Tongue (tissue), 3 donors: ENCODE measurements at places on chromosomes 2 and 18. TPM values are rescaled to one million over a fixed set of nuclear protein-coding genes. Genes with fewer than 3 reads are reported as not detected.

DNA sequence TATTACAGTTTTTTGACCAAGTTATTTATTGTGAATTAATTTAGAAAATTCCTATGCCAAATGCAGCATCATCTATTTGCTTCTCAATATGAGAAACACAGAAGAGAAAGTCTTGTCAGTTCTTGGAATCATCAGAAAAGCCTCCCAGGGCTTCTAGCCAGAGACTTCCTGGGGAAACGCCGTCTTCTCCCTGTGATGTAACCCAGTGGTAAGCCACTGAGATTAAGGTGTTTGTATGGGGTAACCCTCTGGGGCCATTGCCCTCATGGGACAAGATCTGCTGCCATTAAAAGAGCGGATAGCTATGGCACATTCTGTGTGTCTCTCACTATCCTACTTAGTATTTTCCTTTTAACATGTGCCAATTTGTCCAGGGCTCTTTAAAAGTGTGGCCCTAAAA lies 28.0 kb downstream of the ANKRD29 start:
- DNase-seq = no peak

- no peak for DNase-seq
These were observed 45.4 kb upstream of the ANKRD62 start for GRCh38 chr18:12048010-12048826.

GRCh38 chr2:66888791-66889631 lies 454.1 kb downstream of the MEIS1 start:
- DNase-seq = peak; percentile 87

GRCh38 chr18:6857300-6857699 lies 127.8 kb downstream of the ARHGAP28 start:
- DNase-seq = no peak

DNA sequence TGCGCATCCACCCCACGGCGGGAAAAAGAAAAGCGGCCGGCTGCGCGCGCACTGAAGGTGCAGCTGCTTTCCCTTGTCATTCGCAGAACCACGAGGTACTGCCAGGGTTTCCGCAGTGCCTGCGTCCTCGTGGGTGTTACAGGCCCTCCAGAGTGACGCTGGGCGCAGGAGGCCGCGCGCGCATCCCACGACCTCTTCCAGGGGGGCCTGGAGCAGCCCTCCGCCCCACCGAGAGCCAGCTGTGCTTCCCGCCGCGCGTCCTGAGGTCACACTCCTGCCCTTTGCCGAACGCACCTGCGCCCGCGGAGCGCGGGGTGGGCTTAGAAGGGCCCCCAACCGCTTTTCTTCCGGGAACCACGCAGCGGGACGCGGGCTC lies 378 bp upstream of the IAH1 start:
- peak; percentile 69 for DNase-seq

DNA sequence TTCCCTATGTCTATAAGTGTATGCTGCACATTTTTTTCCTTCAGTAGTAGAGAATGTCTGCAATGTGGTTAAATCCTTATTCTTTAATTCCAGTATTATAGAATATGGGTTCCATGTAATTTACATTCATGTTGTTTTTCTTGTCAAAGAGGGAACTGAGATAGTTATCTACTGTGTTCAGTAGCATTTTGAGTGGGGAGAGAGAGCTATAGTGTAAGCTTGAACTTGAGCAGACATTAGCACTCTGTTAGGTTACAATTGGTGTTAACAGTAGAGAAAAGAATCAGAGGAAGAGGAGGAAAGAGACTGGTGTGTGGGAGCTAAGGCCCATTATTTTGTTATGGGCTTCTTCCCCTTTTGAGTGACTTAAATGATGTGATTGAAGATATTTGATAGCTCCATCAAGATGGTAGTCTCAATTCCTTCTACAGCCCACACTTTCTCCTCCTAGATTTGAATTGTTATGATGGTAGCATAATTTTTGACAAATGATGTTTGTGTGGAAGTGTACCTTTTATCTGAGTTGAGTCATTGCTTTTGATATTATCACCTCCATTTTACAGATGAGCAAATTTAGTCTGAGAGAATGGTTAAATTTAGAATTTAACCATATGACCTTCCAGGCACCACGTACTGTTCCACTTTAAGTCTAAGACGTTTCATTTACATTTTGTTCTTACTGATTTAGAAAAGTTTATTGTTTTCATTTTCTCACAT lies 71.3 kb downstream of the FMNL2 start:
- DNase-seq = no peak

- peak; percentile 76 for DNase-seq
These were observed 187.0 kb upstream of the COL3A1 start for GRCh38 chr2:188787021-188787657.

DNA sequence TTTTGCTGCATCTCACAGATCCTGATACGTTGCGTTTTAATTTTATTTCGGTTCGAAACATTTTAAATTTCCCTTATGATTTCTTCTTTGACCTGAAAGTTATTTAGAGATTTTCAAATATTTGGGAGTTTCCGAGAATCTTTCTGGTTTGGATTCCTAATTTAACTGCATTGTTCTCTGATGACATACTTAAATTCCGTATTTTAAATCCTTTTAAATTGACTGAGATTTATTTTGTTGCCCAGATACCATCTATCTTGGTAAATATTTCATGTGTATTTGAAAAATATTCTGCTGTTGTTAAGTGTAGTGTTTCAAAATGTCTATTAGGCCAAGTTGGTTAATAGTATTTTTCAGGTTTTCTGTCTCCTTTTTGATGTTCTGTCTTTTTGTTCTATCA lies 37.7 kb downstream of the MROH2A start:
- no peak for DNase-seq

- peak; percentile 21 for DNase-seq
These were observed 38.3 kb downstream of the PAPOLG start for GRCh38 chr2:60794271-60794863.

- no peak for DNase-seq
These were observed 523.9 kb downstream of the BCL11A start for GRCh38 chr2:60029566-60029883.

DNA sequence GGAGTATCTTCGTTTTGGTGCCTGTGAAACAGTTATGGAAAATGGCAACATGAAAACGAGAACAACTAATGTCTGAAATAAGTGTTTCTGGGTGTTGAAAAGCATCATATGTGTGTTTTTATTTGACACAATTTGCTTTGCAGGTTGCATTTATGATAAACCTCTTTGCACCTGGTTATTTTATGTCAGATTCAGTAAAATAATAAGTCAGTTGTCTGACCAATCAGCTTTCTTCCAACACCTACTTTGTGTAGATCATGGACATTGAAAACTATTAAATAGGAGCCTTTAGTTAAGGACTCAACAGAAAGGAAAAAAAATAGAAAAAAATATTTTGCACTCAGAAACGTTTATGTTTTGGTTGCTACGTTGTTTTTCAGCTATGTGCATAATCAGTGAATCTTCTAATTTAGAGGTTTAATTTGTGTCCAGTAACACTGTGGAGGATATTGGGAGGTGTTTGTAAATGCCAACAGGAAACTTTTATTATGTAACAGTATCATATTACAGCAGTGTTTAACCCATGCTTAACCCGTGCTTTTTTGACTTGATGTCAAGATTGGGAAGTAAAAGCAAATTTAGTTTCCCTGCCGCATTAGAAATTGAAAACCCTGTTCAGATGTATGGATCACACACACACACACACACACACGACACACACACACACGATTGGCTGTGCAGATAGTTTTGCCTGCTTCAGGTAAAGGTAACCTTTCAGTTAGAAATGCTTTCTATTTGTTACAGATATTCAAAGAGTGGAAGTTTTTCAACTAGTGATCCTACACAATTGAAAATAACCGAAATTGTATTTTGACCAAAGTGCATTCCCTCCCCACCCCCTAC lies 2.6 kb downstream of the PKP4 start:
- peak; percentile 13 for DNase-seq

DNA sequence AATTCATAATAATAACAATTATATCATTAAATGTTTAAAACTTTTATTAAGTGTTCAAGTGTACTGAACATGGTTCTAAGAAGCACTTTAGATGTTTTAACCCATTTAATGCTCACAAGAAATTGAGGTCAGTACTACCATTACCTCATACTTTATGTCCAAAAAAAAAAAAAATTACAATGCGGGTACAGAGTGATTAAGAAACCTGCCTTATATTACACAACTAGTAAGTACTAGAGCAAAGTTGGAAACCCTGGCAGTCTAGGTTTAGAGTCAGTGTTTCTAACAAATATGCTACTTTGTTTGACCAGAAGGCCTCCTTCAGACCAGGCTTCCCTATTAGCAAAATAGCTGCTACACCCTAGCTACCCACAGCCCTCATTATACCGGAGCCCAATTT lies 28.5 kb downstream of the PLEKHM3 start:
- DNase-seq = no peak

- peak; percentile 60 for DNase-seq
These were observed 59.4 kb upstream of the UPP2 start for GRCh38 chr2:158042245-158042644.

GRCh38 chr2:194044321-194044720 lies 1612.7 kb upstream of the SLC39A10 start:
- DNase-seq = no peak

DNA sequence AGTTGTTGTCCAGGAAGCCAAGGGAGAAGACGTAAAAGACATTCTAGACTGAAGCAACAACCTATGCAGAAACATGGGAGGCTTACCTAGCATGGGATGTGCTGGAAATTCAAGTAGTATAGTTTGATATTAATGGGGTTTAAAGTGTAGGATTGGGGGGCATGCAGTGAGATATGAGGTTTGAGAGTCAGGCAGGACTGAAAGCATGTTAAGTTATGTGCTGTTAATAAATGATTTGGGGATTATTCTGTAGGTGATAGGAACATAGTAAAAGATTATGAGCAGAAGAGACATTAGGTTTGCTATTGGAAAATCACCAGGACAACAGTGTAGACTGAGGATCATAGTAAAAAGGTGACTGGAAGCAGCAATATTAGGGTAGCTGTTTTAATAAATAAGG lies 3.2 kb downstream of the EHBP1 start:
- DNase-seq = no peak

GRCh38 chr2:73386894-73387636 lies 1.4 kb downstream of the ALMS1 start:
- peak; percentile 4 for DNase-seq

DNA sequence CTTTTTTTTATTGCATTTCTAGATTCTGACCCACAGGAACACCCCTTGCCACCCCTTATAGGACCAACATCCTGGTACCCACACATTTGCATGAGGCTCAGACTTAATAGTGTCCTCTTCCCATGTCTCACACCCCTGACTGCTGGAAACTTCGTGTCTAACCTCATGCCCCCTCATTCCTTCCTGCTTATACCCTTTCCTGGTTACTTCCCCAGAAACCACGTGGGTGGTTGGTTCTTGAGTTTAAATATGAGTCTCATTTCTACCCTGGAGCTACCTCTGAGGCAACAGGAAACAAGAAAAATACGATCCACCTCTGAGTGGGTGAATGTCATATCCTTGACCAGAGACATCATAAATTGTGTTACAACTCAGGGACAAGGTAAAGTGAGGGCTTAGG lies 1.6 kb downstream of the TNP1 start:
- no peak for DNase-seq

- DNase-seq = no peak
These were observed 23.7 kb upstream of the SMAD7 start for GRCh38 chr18:48974304-48975119.

- DNase-seq = no peak
These were observed 15.0 kb upstream of the OTX1 start for GRCh38 chr2:63035660-63036059.

- no peak for DNase-seq
These were observed 33.3 kb downstream of the NIF3L1 start for GRCh38 chr2:200922439-200922838.

GRCh38 chr2:79511320-79511951 lies 1.4 kb upstream of the CTNNA2 start:
- DNase-seq = peak; percentile 91

DNA sequence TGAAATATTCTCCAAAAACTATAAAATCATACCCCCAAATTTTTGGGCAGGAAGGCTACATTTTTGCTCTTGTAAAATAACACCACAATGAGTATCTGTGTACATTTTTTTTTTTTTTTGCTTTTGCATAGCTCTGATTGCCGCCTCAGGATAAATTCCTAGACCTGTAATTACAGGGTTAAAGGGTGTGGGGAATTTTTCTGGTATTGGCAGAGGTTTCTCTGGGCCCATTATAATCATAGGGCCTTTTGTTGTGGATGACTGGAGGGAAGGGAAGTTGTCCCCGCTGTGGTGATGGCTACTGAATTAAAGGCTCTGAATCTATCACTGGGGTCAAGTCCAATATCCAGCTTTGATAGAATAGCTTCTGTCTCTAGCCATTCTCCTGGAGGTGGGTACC lies 26.6 kb downstream of the CCDC195 start:
- DNase-seq = no peak

GRCh38 chr2:7014174-7014640 lies 97.0 kb downstream of the RNF144A start:
- no peak for DNase-seq

DNA sequence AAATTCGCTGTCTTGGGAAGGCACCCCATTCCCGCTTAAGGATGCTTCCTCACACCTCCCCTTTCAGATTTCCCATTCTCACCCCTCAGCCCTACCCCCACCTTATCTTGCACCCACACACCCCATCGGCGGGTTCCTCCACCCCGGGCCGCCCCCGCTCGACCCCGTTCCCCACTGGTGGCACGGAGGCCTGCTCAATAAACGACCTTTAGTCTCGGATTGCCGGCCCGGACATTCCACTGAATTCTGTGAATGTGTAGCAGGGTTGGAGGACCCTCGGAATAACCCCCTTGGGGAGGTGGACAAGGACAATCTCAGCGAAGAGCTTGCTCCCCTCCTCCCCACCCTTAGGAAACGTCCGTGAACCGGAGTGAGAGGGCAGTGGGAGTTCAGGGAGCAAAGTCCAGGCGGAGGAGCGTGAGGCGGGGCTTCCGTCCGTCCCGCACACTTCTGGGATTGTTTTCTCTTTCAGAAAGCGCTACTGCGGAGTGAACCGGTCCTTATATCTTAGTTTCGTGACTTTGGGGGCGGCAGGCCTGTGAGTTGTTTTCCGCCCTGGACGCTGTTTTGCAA lies 2.8 kb upstream of the LBX2 start:
- DNase-seq = no peak

DNA sequence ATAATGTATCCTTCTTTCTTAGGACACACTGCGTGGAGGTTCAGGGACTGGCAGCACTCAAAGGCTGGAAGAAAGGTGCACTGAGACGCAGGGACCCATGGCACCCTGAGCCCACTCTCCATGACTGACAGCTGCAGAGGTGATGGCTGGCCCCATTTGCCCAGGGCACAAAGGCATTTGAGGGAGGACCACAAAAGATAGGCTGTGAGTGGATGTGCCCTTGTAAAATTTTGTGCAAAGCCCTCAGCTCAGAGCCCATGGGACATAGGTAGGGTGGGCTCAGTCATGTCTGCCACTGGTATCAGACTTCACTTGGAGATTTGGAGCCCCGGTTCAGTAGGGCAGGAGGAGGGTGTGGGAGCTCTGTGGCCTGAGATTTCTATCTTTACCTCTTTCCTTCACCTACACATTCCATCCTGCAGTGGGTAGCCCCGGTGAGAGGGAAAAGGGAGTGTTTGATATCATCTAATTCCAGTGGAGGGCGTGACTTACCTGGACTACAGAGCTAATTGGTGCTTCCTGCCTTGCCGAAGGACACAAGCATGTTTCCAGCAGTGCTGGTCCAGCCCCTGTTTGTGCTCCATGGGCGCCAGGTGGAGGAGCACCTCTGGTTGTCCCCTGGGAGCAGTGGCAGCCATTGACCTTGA lies 312.2 kb downstream of the EN1 start:
- no peak for DNase-seq

CFAP221 gene
- total RNA-seq = 3.0 TPM

EML6 gene
- total RNA-seq = 10.8 TPM

FKBP1B gene
- 6.1 TPM for total RNA-seq

FAP gene
- 50.0 TPM for total RNA-seq

COL3A1 gene
- 6,407 TPM for total RNA-seq

IL36G gene
- not detected for total RNA-seq

TUBA3E gene
- not detected for total RNA-seq

OSR1 gene
- 20.1 TPM for total RNA-seq

ALPG gene
- not detected for total RNA-seq

SPR gene
- total RNA-seq = 8.4 TPM

PAX8 gene
- total RNA-seq = not detected
